ENCODE measurements at places on chromosomes 16 and 17. TPM values are rescaled to one million over a fixed set of nuclear protein-coding genes. Genes with fewer than 3 reads are reported as not detected.

VMO1 gene
- total RNA-seq: 0.97 TPM

CA7 gene
- total RNA-seq: not detected

TEX14 gene
- 0.32 TPM for total RNA-seq

PRSS27 gene
- total RNA-seq: 0.40 TPM
